ENCODE measurements at places on chromosomes 3 and 15.

GRCh38 chr3:48848816-48849515, 1.3 kb upstream of the PRKAR2A start:
- no peak for DNase-seq

- no peak for DNase-seq
Measured at GRCh38 chr3:33115024-33115768, 1.4 kb downstream of the CRTAP start.

- no peak for DNase-seq
Measured at GRCh38 chr3:78098367-78098766, 1058.5 kb downstream of the ROBO2 start.

DNA sequence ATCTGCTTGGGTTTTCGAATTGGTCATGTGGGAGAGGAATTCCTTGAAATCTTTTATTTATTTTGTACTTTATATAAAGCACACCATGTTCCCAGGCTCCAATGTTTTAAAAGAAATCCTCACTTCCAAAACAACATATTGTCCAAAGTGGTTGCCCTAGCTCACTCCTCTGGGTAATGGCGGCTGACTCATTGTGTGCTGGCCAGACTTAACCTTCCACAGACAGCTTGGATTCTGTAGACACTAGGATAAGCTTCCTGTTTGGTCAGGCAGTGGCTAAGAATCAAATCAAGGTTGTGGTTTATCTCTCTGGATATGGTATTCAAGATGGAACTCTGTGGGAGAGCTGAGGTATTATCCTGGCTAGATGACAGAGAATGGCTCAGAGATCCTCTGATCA, 55.8 kb upstream of the FAM98B start:
- no peak for DNase-seq

- no peak for DNase-seq
Measured at GRCh38 chr15:86199467-86200145, 119.9 kb downstream of the AGBL1 start.

- no peak for DNase-seq
Measured at GRCh38 chr3:142027735-142028134, 121.6 kb downstream of the TFDP2 start.

DNA sequence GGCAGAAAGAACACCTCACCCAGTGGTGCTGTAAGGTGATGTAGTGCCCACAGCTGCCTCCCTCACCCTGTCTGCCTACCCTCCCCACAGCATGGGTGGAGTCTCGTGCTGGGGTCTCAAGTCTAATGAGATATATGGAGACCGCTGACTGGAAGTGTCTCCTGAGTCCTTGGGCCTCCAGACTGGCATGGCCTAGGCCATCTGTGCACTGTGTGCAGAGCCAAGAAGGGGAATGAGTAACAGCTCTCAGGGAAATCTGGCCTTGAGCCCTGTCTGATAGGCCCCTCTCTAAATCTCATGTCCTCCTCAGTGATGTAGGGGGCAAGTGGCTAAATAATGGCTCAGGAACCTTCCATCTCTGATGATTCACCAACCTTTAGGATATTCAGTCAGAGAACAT, 277.4 kb downstream of the PLCL2 start:
- DNase-seq: no peak

DNA sequence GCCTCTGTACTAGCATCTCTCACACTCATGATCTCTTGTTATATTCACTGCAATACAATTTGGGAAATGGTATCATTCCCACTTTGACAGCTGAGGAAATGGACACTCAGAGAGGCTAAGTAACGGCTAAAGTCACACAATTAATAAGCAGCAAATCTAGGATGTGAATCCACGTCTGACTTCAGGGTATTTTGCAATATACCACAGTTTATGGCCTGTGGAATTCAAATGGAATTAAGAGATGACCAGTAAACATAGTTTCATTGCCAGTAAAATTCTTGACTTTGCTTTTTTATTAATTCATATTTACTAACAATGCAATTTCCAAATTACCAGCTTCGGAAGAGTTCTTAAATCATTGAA, 61.1 kb downstream of the CCNL1 start:
- DNase-seq: no peak

DNA sequence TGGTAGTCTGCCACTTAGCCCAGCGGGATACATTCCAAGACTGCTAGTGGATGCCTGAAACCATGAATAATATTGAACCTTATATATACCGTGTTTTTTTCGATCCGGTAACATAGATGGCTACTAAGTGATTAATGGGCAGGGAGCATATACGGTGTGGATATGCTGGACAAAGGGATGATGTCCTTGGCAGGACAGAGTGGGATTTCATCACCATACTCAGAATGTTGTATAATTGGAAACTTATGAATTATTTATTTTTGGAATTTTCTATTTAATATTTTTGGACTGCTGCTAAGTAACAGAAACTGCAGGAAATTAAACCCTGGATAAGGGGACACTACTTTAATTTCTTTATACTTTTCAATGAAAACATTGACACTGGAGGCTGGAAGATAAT, 53.2 kb downstream of the ASTE1 start:
- DNase-seq: no peak

GRCh38 chr3:13932578-13933295, 52.9 kb upstream of the WNT7A start:
- no peak for DNase-seq

DNA sequence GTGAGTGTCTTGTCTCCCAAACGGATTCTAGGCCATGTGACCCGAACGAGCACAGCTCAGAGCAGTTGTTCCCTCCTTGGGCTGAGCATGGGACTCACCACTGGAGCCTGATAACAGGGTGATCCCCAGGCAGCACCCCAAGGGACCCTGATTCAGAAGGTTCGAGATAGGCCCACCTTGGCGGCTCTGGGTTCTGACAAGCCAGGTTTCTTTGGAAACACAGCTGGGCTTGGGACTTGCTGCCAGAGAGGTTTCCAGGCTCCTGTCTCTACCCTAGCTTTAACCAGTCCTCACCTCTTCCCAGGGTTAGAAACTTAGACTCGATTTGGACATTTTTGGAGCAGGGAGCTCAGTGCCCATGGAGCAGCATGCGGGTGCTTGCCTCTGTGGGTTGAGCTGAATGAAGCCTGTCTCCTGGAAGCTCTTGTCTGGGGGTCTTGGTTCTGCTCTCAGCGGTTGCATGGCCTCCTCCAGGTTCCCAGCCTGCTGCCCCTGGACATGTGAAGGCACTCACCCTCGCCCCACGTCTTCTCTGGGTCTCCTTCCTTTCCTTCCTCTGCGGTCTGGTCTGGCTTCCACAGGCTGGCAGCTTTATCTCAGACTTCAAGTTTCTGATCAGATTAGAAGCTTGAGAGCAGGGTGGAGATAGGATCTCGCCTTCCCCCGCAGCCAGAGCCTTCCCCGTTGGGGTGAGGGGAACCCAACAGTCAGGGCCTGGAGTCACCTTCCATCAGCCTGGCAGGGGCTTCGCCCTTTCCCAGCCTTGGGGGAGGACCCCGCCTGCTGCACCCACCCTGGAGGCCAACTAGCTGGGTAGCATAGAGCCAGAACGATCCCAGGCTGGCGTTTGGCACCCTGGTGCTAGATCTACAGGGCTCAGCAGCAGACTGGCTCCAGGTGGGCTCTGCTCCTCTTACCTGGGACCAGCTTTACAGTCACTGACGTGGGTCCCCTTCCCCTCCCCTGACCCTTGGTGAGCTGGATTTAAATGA, 21.0 kb downstream of the PAQR5 start:
- DNase-seq: no peak

- DNase-seq: no peak
Measured at GRCh38 chr3:49804141-49805041, 1.3 kb downstream of the INKA1 start.

GRCh38 chr15:51186181-51186705, 91.5 kb upstream of the TNFAIP8L3 start:
- no peak for DNase-seq

DNA sequence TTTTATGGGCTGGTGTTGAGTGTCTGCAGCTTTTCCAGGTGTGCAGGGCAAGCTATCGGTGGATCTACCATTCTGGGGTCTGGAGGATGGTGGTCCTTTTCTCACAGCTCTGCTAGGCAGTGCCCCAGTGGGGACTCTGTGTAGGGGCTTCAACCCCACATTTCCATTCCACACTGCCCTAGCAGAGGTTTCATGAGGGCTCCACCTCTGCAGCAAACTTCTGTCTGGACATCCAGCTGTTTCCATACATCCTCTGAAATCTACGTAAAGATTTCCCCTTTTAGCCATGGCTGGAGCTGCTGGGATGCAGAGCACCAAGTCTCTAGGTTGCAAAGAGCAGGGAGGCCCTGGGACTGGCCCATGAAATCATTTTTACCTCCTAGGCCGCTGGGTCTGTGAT, 11.6 kb downstream of the RFX7 start:
- no peak for DNase-seq

DNA sequence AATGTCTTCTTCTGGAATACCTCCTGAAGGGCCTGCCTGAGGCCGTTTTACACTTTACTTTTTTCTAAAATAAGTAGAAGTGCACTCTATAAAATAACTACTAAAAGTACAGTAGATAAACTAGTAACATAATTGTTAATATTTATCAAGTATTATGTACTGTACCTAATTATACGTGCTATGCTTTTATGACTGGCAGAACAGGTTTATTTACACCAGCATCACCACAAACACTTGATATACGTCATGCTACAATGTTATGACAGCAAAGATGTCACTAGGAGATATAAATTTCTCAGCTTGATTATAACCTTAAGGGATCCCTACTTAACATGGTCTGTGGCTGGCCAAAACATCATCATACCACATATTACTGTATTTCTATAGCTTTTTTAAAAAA, 29.4 kb downstream of the DLG1 start:
- DNase-seq: no peak

DNA sequence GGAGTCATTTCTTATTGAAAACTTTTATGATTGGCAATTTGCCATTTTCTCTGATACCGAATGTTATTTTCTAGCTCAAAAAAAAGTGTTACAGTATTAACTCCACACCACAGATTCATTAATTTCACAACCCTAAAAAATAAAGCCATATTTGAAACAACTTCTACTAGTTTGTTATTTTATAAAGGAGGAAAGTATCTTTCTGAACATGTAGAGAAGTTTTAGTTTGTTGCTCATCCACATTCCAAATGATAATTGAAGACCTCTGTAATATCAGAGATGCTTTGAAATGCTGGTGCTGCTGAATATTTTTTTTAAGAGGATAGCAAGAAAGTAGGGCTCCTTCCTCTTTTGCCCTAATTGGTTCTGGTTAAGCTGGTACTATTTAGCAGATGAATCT, 1.9 kb downstream of the VGLL3 start:
- no peak for DNase-seq

DNA sequence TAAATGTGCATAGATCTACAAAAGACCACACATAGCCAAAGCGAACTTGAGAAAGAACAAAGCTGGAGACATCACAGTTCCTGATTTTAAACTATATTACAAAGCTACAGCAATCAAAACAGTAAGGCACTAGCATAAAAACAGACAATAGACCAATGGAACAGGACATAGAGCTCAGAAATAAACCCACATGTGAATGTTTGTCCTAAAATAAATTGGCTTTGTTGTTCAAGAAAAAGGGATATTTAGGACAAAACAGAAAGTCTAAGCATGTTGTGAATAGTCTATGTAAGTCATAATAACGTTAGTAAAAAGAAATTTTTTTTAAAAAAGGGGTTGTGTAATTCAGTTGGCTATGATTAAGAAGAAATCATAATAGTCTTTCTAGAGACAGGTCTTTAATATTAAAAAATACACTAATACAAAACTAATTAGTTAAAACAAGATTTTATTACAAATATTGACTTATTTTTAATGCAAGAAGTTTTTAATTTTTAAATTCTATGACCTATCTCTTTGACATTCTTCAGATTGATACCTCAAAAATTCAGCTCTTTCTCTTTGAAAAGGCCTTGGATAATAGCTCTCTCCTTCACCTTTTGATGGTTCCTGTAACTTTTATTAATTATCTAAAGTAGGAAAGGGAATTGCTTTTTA, 11.6 kb downstream of the TMEM212 start:
- no peak for DNase-seq

GRCh38 chr3:185208823-185209222, 45.0 kb downstream of the EHHADH start:
- DNase-seq: no peak

DNA sequence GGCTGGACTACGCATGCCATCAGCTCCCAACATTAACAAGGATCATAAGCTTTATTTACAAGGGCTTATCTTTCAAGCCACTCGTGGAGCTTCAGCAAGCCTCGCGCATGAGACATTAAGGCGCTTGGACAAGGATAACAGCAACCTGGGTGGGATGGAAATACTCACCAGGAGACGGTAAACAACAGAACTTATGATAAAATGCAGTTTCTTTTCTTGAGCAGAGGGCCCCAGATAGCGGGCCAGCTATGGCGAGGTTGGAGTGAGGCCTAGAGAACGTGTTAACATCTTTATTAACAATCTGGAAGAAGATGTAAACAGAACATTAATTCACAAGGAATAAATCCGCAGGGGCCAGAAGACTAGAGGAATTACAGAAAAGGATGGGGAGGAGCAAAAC, 158.2 kb downstream of the NTRK3 start:
- DNase-seq: no peak

DNA sequence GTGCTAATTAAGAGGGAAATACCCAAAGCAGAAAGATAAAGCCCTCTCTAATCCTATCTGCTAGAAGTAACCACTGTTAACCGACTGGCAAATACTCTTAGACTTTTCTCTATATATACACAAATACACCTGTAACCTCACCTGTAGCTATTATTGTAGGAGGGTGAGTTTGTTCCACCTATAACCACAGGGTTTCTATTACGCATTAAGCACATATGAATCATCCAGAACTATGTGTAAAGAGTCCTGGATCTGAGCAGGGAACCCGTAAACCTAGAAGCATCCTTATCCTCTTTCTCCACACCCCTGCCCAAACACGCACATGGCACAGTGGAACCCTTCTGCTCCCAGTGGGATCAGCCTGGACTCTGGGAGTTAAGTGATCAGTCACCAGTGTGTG, 172.8 kb upstream of the C2CD4B start:
- no peak for DNase-seq

GRCh38 chr3:172591876-172592771, 68.9 kb upstream of the TNFSF10 start:
- no peak for DNase-seq

DNA sequence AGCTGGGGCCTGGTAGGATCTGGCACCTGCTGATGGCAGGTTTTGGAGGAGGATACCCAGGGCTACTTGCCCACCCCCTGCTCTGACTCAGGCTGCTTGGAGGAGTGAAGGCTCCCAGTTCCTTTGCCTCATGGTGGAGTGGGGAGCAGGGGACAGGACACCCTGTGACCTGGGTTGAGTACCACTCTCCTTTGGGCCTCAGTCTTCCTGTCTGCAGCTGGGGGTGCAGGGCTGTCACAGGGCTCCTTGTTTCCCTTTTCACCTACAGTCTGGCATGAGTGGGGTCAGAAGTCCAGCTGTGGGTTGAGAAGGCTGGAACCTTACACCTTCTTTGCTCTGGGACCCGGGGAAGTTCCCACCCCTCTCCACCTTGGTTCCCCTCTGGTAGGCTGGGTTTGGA, 14.7 kb downstream of the SEMA3F start:
- DNase-seq: no peak
